Breast epithelium (tissue), 4 donors: ENCODE measurements at places on chromosomes 3 and 15.

DNA sequence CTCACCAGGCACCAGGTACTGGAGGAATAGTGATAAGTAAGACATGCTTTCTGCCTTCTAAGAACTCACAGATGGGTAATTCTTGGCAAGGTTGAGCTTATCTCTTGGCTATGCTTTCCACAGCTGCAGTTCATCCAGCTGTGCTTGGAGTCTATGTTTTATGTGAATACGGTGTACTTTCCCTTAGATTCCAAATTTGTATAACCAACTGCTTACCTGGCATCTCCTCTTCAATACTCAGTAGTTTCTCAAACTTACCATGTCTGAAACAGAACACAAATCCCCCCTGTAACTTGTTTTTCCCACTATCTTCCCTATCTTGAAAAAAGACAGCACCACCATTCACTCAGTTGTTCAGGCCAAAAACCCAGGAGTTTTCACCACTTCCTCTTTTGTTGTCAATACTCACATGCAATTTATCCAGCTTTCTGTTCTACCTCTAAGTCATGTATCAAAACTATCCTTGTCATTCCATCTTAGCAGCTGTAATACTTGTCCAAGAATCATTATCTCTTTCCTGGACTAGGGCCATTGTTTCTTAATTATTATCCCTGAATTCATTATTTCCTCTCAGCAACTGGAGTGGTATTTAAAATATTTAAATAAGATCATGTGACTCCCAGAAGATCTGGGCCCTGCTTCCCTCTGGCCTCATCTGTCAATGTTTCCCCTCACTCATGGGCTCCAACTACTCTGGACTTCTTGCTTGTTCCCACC, 32.6 kb downstream of the COL6A5 start:
- H3K27ac ChIP-seq, result no peak overlapping the region
- no peak overlapping the region for H3K4me3 ChIP-seq
- H3K36me3 ChIP-seq, result no peaks in the 10 kb centered on the region

GRCh38 chr3:190121061-190121377, 322 bp upstream of the P3H2 start:
- no peaks in the 10 kb centered on the region for H3K27me3 ChIP-seq
- H3K27ac ChIP-seq, result peak overlapping the region; percentile 85
- no peaks in the 10 kb centered on the region for H3K4me1 ChIP-seq
- no peaks in the 10 kb centered on the region for H3K36me3 ChIP-seq
- no peak for DNase-seq

GRCh38 chr3:157532529-157533297, 29.5 kb upstream of the VEPH1 start:
- no peak overlapping the region for H3K27ac ChIP-seq
- H3K4me1 ChIP-seq, result no peaks in the 10 kb centered on the region
- DNase-seq, result no peak
- H3K4me3 ChIP-seq, result no peak overlapping the region
- H3K27me3 ChIP-seq, result no peaks in the 10 kb centered on the region
- no peaks in the 10 kb centered on the region for H3K36me3 ChIP-seq

- DNase-seq, result peak; percentile 95
- no peaks in the 10 kb centered on the region for H3K4me1 ChIP-seq
- no peaks in the 10 kb centered on the region for H3K27me3 ChIP-seq
- no peaks in the 10 kb centered on the region for H3K36me3 ChIP-seq
- peak within 1 kb of the TSS; percentile 97 for H3K27ac ChIP-seq
These were observed at the start of gene U2SURP for GRCh38 chr3:143001369-143002082. Gene U2SURP (plus strand): TSS chr3:143001570. CDS start chr3:143001629, 59 bp downstream.

GRCh38 chr3:133443649-133444422, 44.0 kb downstream of the BFSP2 start:
- no peaks in the 10 kb centered on the region for H3K36me3 ChIP-seq
- no peaks in the 10 kb centered on the region for H3K27me3 ChIP-seq
- H3K27ac ChIP-seq, result no peak overlapping the region
- no peak overlapping the region for H3K4me3 ChIP-seq

DNA sequence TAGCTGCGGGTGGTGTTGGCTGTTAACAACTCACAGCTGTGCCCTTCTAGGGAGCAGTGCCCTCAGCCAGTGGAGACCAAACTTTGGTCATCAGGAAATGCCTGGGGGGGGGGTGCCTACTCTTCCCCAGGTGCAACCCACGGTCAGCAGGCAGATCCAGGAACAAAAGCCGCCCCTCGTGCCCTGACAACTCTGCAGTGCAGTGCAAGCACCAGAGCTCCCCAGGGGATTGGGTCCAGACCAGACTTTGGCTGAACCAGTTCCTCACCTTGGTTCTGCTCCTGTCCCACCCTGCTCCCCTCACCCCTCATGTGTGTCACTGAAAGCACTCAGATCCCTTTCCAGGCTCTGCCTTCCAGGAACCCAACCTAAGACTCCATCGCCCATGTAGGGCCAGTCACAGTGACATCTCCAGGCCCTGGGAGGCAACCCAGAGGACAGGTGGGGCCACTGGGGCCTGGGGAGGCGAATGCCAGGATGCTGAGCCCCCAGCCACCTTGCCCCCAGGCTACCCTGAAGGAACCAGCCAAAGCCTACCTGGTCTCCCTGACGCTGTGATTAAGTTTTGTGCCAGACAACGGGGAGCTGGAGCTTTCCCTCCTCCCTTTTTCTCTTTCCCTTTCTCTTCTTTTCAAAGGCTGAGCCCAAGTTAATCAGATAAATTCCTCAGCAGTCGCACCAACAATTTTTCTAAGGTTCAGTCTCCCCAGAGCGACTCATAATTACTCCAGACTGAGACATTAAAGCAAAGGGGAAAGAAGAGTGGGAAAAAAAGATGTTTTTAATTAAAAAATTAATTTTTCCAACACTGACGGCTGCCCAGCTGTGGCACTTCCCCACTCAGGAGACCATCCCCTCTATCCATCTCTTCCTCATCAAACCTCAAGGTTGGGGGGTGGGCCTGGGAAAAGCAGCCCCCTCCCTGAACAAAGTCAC, 207.5 kb upstream of the LINGO1 start:
- DNase-seq, result no peak
- no peak overlapping the region for H3K4me3 ChIP-seq
- H3K27ac ChIP-seq, result no peak overlapping the region
- H3K27me3 ChIP-seq, result no peaks in the 10 kb centered on the region
- no peaks in the 10 kb centered on the region for H3K4me1 ChIP-seq
- H3K36me3 ChIP-seq, result no peaks in the 10 kb centered on the region

GRCh38 chr3:133610031-133610430, 36.5 kb downstream of the CDV3 start:
- H3K4me3 ChIP-seq, result no peak overlapping the region
- H3K27me3 ChIP-seq, result no peaks in the 10 kb centered on the region
- H3K27ac ChIP-seq, result no peak overlapping the region
- no peaks in the 10 kb centered on the region for H3K36me3 ChIP-seq
- no peak for DNase-seq

GRCh38 chr3:177330779-177331178, 133.5 kb upstream of the TBL1XR1 start:
- no peak overlapping the region for H3K27ac ChIP-seq
- DNase-seq, result no peak
- no peaks in the 10 kb centered on the region for H3K27me3 ChIP-seq
- H3K4me3 ChIP-seq, result no peak overlapping the region
- H3K36me3 ChIP-seq, result no peaks in the 10 kb centered on the region
- H3K4me1 ChIP-seq, result no peaks in the 10 kb centered on the region

DNA sequence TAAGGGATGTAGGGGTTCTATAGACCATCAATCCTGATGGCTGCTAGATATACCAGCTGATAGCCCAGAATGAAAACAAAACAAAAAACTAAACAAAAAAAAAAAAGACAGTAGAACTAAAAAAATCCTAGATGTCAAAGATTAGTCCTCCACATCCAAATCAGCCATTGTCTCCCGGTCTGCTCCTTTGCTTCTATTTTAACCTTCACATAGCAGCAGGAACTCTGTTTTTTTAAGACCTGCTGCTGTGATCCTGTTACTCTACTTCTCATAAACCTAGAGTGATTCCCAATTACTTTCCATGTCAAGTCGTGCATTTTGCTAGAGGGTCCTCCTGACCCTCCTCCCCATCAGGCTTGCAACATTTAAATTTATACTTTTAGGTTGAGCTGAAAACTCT, 2.5 kb downstream of the IFT122 start:
- H3K4me3 ChIP-seq, result no peak overlapping the region
- H3K27ac ChIP-seq, result peak overlapping the region; percentile 88

DNA sequence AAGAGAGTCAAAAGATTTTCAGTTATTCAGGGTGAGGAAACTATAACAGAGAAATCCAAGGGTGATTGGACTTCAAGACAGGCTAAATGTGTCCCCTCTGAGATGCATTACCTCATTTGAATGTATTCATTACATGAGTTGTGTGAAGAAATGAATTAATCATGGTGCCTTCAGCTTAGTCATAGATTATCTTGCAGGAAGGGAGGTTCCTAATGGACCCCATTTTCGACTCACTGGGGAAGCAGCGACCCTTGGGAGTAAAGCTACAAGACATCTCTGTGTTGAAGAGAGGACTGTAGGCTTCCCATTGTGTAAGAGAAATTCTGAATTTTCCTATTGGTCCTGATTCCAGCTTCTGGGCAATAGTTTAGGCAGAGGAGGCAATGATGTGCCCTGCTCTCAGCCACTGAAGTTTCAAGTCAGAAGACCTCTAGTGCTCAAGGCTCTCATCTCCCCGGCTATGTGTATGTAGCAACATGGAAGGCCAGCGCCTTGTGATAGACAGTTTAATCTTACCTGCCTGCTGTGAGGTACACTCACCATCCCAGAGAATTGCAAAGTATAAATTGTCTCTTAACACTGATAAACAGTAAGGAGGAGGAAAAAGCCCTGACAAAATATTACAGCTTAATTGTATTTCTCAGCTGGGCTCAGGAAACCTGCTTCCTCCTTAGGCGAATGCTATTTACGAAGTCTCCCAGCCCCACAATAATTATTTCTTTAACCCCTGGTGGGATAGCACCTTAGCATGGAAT, 133.8 kb downstream of the PDCD6IP start:
- no peak overlapping the region for H3K27ac ChIP-seq
- no peak overlapping the region for H3K4me3 ChIP-seq
- no peak for DNase-seq
- no peaks in the 10 kb centered on the region for H3K4me1 ChIP-seq
- no peaks in the 10 kb centered on the region for H3K36me3 ChIP-seq

- no peak for DNase-seq
- H3K4me1 ChIP-seq, result no peaks in the 10 kb centered on the region
- no peaks in the 10 kb centered on the region for H3K27me3 ChIP-seq
- H3K36me3 ChIP-seq, result no peaks in the 10 kb centered on the region
- no peak overlapping the region for H3K27ac ChIP-seq
- no peak overlapping the region for H3K4me3 ChIP-seq
These were observed 52.1 kb downstream of the TM2D3 start for GRCh38 chr15:101600035-101600434.

DNA sequence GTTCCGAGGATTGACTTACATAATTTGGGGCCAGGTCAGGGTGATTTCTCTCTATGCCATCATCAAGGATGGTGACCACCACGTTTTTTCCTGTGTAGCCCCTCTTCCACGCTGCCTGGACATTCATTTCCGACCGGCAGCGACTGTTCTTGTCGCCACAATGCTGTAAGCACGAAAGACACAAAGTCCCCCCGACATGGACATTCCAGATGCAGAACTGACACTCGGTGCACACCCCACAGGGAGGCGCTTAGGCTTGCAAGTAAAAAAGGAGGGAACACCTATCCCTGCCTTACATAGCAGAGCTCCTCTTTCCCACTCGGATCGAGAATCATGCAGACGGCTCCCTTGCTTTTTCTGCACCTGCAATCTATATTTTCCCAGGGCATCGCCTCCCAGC, 58.2 kb downstream of the PCSK6 start:
- no peaks in the 10 kb centered on the region for H3K27me3 ChIP-seq
- no peak overlapping the region for H3K4me3 ChIP-seq
- no peaks in the 10 kb centered on the region for H3K36me3 ChIP-seq
- no peaks in the 10 kb centered on the region for H3K4me1 ChIP-seq

GRCh38 chr3:3629911-3630310, 169.3 kb upstream of the LRRN1 start:
- H3K36me3 ChIP-seq, result no peaks in the 10 kb centered on the region
- H3K4me1 ChIP-seq, result no peaks in the 10 kb centered on the region
- H3K27ac ChIP-seq, result no peak overlapping the region
- no peaks in the 10 kb centered on the region for H3K27me3 ChIP-seq
- DNase-seq, result no peak
- no peak overlapping the region for H3K4me3 ChIP-seq

GRCh38 chr3:14235003-14235911, 56.6 kb downstream of the LSM3 start:
- peak overlapping the region; percentile 52 for H3K27ac ChIP-seq
- H3K36me3 ChIP-seq, result no peaks in the 10 kb centered on the region
- H3K4me3 ChIP-seq, result no peak overlapping the region
- no peak for DNase-seq
- no peaks in the 10 kb centered on the region for H3K27me3 ChIP-seq

- H3K36me3 ChIP-seq, result no peaks in the 10 kb centered on the region
- H3K27ac ChIP-seq, result peak overlapping the region; percentile 91
- peaks cover 51% of the 10 kb centered on the region for H3K4me1 ChIP-seq
- no peaks in the 10 kb centered on the region for H3K27me3 ChIP-seq
These were observed 3.0 kb downstream of the BMF start for GRCh38 chr15:40105517-40106202.

DNA sequence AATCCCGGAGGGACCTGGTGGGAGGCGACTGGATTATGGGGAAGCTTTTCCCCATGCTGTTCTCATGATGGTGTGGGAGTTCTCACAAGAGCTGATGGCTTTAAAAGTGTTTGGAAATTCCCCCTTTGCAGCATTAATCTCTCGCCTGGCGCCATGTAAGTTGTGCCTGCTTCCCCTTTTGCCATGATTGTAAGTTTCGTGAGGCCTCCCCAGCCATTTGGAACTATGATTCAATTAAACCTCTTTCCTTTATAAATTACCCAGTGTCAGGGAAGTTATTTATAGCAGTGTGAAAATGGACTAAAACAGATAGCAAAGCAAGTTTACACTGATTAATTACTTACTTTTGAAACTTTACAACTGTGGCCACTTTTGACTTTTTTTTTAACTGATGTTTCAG, 10.6 kb upstream of the U2SURP start:
- DNase-seq, result no peak
- H3K4me1 ChIP-seq, result no peaks in the 10 kb centered on the region
- no peaks in the 10 kb centered on the region for H3K27me3 ChIP-seq
- H3K36me3 ChIP-seq, result no peaks in the 10 kb centered on the region
- H3K27ac ChIP-seq, result no peak overlapping the region

- H3K4me3 ChIP-seq, result no peak overlapping the region
- DNase-seq, result no peak
- H3K36me3 ChIP-seq, result no peaks in the 10 kb centered on the region
- H3K27ac ChIP-seq, result no peak overlapping the region
- H3K4me1 ChIP-seq, result no peaks in the 10 kb centered on the region
These were observed 444.9 kb upstream of the TBL1XR1 start for GRCh38 chr3:177642042-177642803.

DNA sequence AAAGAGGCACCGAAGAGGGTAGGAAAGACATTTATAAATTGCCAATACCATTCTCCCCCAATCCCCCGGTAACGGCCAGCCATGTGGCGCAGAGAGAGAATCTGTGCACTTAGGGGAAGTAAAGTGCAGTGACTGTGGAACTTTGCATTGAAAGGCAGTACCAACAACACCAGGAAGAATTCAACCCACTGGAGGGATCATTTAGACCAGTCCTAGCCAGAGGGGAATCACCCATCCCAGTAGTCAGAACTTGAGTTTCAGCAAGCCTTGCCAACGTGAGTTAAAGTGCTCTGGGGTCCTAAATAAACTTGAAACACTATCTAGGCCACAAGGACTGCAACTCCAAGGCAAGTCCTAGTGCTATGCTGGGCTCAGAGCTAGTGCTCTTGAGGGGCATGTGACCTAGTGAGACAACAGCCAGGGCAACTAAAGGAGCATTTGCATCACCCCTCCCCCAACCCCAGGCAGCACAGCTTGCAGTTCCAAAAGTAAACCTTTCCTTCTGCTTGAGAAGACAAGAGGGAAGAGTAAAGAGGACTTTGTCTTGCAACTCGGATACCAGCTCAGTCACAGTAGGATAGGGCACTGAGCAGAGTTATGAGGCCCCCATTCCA, 15.0 kb downstream of the CEP70 start:
- no peak for DNase-seq
- H3K4me3 ChIP-seq, result no peak overlapping the region
- no peaks in the 10 kb centered on the region for H3K27me3 ChIP-seq
- H3K36me3 ChIP-seq, result no peaks in the 10 kb centered on the region
- no peak overlapping the region for H3K27ac ChIP-seq
